ENCODE measurements at places on chromosomes 1 and 21.

DNA sequence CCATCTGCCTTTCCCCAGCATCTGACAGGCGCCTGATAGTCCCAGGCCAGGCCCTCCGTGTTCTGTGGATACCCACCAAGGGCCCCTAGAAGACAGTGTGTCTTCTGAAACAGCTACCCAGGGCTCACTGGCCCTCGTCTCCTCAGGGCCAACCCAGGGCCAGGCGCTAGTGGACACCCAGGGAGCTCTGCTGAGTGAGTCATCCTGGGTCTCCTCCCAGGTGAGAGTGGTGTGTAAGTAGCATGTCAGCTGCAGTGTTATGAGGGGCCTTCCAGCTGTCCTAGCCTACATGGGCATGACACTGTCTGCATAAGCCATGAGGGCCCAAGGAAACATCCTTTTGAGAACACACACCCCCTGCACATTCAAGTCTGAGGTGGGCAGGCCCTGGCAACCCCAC, 36.7 kb downstream of the CHD5 start:
- H3K27me3 ChIP-seq = no peaks in the 10 kb centered on the region
- no peak for DNase-seq
- H3K27ac ChIP-seq = no peak overlapping the region
- H3K36me3 ChIP-seq = no peaks in the 10 kb centered on the region
- H3K4me1 ChIP-seq = no peaks in the 10 kb centered on the region

DNA sequence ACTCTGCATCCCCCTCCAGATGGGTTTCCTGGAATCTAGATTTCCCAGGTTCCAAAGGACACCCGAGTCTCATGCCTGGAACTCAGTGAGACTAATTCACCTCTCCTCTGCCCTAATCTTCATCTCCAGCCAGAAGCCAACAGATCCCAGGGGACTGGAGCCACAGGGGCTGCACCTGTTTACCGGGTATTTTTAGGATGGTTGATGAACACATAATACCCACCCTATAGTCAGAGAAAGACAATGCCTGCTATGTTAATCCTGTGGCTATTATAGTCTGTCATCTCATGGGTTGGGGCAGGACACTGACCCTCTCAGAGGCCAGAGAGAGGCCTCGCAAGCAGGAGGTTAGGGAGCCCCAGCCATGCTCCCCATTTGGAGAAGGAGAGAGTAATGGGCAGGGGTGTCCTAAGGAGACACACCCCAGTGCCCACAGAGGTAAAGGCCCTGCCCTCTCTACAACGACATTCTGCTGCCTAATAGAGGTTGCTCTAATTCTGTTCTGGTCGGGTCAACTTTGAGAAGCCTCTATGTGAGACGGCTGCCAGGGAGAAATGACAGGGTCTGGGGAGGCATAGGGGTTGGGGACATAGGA, 1.0 kb upstream of the TNNI1 start:
- no peaks in the 10 kb centered on the region for H3K4me1 ChIP-seq
- H3K27me3 ChIP-seq = no peaks in the 10 kb centered on the region
- H3K4me3 ChIP-seq = no peak overlapping the region
- no peak overlapping the region for H3K27ac ChIP-seq
- DNase-seq = no peak

DNA sequence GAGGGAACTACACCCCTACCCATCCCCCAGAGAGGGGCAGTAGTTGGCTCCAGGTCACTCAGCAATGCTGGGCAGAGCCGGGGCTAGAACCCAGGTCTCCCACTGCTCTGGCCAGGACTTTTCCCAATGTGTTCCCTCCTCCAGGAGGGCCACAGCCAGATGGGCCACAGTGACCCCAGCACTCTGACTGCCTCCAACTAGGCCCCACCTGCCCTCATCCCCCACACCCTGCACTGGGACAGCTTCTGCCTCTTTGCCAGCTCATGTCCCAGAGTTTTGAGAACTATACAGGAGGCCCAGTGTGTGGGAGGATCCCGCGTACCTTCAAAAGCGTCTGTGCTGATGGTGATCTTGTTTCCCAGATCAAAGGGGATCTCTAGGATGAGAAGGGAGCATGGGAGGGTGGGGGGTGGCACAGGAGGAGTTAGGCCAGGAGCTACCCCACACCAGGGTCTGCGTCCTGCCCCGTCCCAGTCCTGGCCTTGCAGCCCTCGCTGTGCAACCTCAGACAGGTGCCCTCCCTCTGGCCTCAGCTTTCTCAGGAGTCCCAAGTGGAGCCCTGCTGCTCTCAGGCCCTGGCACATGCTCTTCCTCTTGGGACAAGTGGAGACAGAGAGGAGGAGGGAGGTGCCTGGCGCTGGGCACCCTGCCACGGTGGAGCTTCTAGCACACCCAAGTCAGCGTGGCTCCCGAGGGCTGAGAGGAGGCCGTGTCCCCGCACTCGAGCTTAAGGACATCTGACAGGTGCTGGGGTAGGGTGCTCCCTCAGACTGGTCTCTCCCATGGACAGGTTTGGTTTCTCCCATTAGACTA, 22.0 kb downstream of the MYOM3 start:
- H3K27me3 ChIP-seq = no peaks in the 10 kb centered on the region
- H3K27ac ChIP-seq = no peak overlapping the region
- no peak overlapping the region for H3K4me3 ChIP-seq
- no peaks in the 10 kb centered on the region for H3K36me3 ChIP-seq
- DNase-seq = no peak
- no peaks in the 10 kb centered on the region for H3K4me1 ChIP-seq

DNA sequence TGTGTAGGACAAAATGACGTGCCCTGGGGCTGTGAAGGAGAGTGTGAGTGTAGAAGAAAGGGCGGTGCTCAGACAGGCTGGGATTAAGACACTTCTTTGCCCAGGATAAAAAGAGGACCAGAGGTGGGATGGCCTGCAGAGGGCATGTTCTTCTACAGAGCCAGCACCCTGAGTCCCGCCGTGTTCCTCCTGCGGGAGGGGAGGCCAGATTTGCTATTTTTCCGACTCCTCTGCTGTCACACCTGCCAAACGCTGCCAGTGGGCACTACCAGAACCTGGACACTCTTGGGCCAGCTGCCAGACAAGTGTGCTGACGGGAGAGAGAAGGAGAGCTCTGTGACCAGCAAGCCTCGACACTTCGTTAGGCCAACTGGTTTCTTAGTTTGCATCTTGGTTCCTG, 206.4 kb downstream of the PLD5 start:
- no peaks in the 10 kb centered on the region for H3K36me3 ChIP-seq
- H3K27me3 ChIP-seq = no peaks in the 10 kb centered on the region
- no peaks in the 10 kb centered on the region for H3K4me1 ChIP-seq
- no peak overlapping the region for H3K4me3 ChIP-seq
- DNase-seq = no peak
- H3K27ac ChIP-seq = no peak overlapping the region

GRCh38 chr1:84773195-84773594, 82.9 kb upstream of the SSX2IP start:
- H3K27ac ChIP-seq = no peak overlapping the region
- no peak overlapping the region for H3K4me3 ChIP-seq
- DNase-seq = no peak
- no peaks in the 10 kb centered on the region for H3K27me3 ChIP-seq
- H3K4me1 ChIP-seq = peaks cover 5% of the 10 kb centered on the region

DNA sequence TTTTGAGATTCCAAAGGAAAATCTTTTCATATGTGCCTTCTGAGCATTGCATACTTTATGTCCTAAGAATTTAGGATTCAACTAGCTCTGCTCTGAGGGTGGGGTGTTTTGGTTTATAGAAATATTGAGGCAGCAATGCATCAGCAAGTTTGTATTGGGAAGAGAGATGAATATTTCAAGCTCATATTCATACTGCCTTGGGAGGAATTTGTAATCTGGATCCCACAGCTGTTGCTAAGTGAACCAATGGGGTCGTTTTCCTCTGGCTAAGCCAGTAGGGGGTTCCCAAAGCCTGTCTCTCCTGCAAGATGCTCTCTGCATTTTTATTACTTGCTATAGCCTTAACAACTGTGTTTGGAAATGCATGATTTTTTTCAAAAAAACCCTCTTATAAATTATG, 130.6 kb downstream of the SNX7 start:
- no peak overlapping the region for H3K4me3 ChIP-seq
- no peaks in the 10 kb centered on the region for H3K4me1 ChIP-seq
- peak; percentile 16 for DNase-seq
- H3K36me3 ChIP-seq = no peaks in the 10 kb centered on the region
- H3K27me3 ChIP-seq = no peaks in the 10 kb centered on the region

- H3K4me3 ChIP-seq = no peak overlapping the region
- DNase-seq = no peak
- no peaks in the 10 kb centered on the region for H3K27me3 ChIP-seq
Observed at GRCh38 chr1:97157991-97158390, 436.4 kb downstream of the PTBP2 start.

DNA sequence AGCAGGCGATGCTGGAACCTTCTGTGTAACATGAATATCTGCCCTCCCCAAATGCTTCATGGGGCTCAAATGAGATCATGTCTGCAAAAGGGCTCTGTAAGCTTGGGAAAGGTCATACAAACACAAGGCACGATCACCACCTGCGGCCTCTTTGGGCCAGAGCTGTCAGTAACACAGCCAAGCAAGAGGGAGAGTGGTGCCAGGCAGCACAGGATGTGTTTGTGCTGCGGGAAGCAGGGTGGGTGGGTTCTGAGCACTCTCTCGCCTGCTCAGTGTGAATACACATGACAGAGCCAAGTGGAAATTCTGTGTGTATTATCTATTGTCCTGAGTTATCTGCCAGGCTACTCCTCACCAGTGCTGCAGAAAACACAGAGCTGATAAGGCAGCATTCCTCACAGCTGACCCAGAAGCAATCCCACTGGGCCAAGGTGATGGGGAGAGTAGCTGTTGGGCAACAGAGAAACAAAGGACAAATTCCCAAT, 101.2 kb downstream of the LAMC2 start:
- H3K27ac ChIP-seq = peak overlapping the region; percentile 48
- peaks cover 14% of the 10 kb centered on the region for H3K4me1 ChIP-seq
- no peak overlapping the region for H3K4me3 ChIP-seq
- no peaks in the 10 kb centered on the region for H3K36me3 ChIP-seq

DNA sequence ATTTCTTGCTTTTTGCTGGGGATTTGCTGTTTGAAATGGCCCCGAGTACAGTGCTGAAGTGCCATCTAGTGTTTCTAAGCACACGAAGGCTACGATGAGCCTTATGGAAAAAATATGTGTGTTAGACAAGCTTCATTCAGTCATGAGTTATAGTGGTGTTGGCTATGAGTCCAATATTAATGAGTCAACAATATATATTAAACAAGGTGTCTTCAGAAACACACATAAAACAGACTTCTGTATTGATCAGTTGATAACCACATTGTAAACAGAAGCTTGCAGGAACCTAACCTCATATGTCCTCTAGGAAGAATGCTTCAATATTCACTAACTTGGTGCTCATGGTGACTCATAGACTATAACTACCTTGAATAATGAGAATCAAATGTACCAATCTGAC, 1.7 kb upstream of the GJB5 start:
- H3K27ac ChIP-seq = no peak overlapping the region
- no peak overlapping the region for H3K4me3 ChIP-seq
- no peak for DNase-seq
- H3K4me1 ChIP-seq = peaks cover 13% of the 10 kb centered on the region
- H3K27me3 ChIP-seq = no peaks in the 10 kb centered on the region

DNA sequence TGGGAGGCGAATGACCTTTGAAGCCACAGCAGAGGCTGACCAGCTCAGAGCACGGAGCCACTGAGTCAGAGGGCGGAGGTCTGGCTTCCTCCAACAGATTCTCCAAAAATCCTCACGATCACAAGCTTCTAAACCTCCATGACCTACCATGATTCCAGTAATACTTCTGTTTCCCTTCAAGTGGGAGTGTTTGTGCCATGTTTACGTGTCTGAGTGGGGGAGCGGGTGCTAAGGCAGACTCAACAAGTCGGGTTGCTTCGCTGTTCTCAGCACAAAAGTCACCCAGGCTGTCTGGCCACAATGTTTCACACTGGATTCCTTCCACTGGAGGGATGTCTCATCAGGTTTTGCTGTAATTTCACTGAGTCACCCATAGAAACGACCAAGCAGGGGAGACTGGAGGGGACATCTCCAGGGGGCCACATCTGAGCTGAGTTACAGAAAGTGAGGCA, 86.2 kb downstream of the SLC66A1 start:
- H3K4me3 ChIP-seq = no peak overlapping the region
- no peaks in the 10 kb centered on the region for H3K27me3 ChIP-seq
- H3K4me1 ChIP-seq = peaks cover 3% of the 10 kb centered on the region

DNA sequence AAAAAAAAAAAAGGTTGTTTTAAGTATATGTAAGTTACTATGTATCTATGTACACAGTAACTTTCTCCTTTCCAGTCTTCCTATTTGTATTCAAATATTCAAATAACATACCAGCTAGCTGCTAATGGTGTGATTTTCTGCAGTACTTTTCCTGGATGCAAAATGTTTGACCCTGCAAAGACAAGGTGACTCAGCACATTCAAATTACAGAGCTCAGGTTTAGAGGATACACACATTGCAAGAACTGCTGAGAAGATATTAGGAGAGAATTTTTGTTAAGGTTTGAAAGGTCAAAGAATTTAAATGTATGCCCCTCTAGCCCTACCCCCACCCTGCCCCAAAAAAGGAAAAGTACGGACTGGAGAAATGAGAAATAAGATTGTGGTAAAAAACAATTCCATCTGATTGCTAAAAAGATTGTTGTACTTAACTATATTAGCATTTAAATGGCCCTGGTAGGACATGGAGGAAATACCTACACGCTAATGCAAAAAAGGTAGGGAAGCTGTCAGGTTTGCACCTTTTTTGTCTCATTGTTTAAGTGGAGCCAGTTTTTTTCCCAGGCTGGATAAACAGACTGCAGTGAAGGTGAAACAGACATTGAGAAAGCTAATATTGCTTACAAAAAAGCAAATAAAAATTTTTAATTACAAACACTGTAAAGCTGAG, 45.6 kb downstream of the ZNF281 start:
- no peak overlapping the region for H3K4me3 ChIP-seq
- peak; percentile 89 for DNase-seq
- no peaks in the 10 kb centered on the region for H3K27me3 ChIP-seq
- H3K27ac ChIP-seq = peak overlapping the region; percentile 5
- H3K4me1 ChIP-seq = peaks cover 16% of the 10 kb centered on the region
- H3K36me3 ChIP-seq = no peaks in the 10 kb centered on the region

DNA sequence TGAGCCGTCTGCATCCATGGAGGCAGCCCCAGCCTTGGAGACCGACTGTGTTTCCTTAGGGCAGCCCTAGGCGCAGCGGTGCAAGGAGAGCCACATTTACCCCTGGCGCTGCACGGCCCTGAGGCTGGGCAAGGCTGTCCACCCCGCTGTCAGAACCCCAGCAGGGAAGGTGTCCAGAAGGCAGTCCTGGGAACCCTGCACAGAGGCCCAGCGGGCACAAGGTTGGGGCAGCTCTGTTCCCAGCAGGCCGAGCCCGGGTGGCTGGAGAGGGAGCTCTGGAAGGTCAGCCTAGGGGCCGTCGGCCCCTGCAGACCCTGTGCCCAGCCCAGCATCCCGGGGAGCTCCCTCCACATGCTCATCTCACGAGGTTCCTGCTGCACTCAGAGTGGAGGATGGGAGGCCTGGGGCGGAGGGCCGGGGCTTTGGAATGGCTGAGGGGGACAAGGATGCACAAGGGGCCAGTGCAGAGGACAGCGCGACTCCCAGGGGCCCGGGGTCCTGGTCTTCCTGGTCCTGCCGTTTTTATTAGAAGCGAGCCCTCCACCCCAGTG, 19.9 kb upstream of the SAMD11 start:
- H3K4me3 ChIP-seq = no peak overlapping the region
- no peaks in the 10 kb centered on the region for H3K36me3 ChIP-seq
- no peak for DNase-seq
- H3K4me1 ChIP-seq = no peaks in the 10 kb centered on the region
- H3K27me3 ChIP-seq = no peaks in the 10 kb centered on the region

- H3K4me3 ChIP-seq = no peak overlapping the region
- peak; percentile 52 for DNase-seq
- H3K36me3 ChIP-seq = no peaks in the 10 kb centered on the region
- peaks cover 52% of the 10 kb centered on the region for H3K27me3 ChIP-seq
Observed at GRCh38 chr1:3391711-3392110, 62.8 kb upstream of the ARHGEF16 start.
